ENCODE measurements at places on chromosomes 7 and 10. TPM values are rescaled to one million over a fixed set of nuclear protein-coding genes. Genes with fewer than 3 reads are reported as not detected.
A peak's percentile ranks its signal among the peaks of the same experiment; 100 is the strongest.

- H3K27ac ChIP-seq, result no peak overlapping the region
- no peak overlapping the region for H3K4me3 ChIP-seq
- DNase-seq, result no peak
- no peaks in the 10 kb centered on the region for H3K4me1 ChIP-seq
- H3K27me3 ChIP-seq, result no peaks in the 10 kb centered on the region
Observed at GRCh38 chr10:30728766-30729165, 99.2 kb upstream of the LYZL2 start.

GRCh38 chr10:49397036-49397999, 1.4 kb upstream of the DRGX start:
- peaks cover 30% of the 10 kb centered on the region for H3K4me1 ChIP-seq
- peaks cover 28% of the 10 kb centered on the region for H3K27me3 ChIP-seq
- no peaks in the 10 kb centered on the region for H3K36me3 ChIP-seq
- no peak overlapping the region for H3K4me3 ChIP-seq
- no peak overlapping the region for H3K27ac ChIP-seq

DNA sequence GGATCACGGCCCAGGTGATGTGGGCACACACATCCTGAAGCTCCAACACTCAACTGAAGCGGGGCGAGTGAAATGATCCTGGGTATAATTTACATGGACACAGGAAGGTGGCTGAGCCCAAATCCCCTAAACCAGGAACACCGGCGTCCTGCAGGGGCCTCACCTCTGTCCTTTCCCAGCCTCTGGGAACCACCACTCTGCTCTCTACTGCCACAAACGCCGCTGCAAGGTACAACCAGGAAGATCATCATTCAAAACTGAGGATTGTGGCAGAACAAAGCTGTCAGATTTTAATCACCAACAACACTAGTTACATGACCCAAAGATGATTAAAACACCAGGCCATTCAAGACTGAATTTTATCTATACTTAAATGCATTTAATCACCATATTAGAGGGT, 104.0 kb downstream of the DIP2C start:
- no peaks in the 10 kb centered on the region for H3K36me3 ChIP-seq
- H3K4me3 ChIP-seq, result no peak overlapping the region

DNA sequence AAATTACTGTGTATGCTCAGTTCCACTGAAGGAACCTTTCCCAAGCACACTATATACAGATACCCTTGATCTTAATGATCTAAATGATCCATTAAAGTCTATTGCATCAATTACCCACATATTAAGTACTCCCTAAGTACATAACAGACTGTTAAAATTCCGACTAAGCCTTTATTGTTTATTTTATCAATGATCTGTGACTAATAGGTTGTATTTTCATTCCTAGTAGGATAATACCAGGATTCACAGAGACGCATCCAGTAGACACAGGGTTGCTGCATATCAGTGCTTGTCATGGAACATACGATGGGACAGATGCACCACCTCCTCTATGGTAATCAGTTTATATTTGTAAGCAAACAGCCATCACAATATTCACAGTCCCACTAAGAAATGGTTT, 159.6 kb upstream of the SLC26A5 start:
- H3K4me3 ChIP-seq, result no peak overlapping the region
- H3K36me3 ChIP-seq, result no peaks in the 10 kb centered on the region
- no peaks in the 10 kb centered on the region for H3K4me1 ChIP-seq
- DNase-seq, result no peak

DNA sequence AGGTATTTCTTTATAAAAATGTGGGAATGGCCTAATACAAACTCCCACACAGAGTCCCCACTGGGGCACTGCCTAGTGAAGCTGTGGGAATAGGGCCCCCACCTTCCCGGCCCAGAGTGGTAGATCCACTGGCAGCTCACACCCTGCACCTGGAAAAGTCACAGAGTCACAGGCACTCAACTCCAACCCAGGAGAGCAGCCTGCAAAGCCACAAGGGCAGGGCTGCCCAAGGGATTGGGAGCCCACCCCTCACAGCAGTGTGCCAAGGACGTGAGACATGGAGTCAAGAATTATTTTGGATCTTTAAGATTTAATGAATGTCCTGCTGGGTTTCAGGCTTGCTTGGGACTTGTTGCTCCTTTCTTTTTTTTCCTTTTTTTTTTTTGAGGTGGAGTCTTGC, 5.3 kb upstream of the DNAJC12 start:
- no peak for DNase-seq
- no peak overlapping the region for H3K4me3 ChIP-seq
- H3K27ac ChIP-seq, result peak overlapping the region; percentile 55
- H3K27me3 ChIP-seq, result no peaks in the 10 kb centered on the region

- no peak overlapping the region for H3K27ac ChIP-seq
- no peak overlapping the region for H3K4me3 ChIP-seq
- H3K36me3 ChIP-seq, result no peaks in the 10 kb centered on the region
- no peaks in the 10 kb centered on the region for H3K27me3 ChIP-seq
- DNase-seq, result no peak
Observed at GRCh38 chr10:24916365-24916764, 36.0 kb downstream of the PRTFDC1 start.

DNA sequence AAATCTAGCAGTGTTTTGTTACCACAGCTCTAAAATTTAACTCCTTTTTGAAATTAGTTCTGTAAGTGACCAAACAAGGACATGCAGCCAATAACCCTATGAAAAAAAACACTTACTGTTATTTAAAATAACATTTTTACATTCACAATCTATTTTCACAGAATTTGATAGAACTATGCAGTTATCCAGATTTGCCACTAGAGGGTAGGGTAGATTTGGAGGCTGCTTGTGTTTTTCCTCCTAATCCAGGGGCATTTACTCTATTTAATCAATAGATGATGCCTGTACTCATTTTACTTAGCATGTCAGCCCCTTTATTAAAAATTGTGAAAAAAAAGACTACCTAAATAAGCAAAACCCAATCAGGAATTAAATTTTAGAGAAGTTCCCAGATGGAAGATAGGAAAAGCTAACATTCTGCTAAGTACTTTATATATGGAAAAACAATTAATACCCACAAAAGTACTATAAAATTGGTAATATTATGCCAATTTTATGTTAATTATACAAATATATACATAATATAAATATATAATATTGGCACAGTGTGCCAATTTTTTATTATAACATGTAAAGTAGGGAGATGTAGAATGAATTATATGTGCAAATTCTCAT, 18.1 kb upstream of the LIPK start:
- no peak overlapping the region for H3K4me3 ChIP-seq
- no peak for DNase-seq
- no peak overlapping the region for H3K27ac ChIP-seq
- H3K27me3 ChIP-seq, result no peaks in the 10 kb centered on the region

DNA sequence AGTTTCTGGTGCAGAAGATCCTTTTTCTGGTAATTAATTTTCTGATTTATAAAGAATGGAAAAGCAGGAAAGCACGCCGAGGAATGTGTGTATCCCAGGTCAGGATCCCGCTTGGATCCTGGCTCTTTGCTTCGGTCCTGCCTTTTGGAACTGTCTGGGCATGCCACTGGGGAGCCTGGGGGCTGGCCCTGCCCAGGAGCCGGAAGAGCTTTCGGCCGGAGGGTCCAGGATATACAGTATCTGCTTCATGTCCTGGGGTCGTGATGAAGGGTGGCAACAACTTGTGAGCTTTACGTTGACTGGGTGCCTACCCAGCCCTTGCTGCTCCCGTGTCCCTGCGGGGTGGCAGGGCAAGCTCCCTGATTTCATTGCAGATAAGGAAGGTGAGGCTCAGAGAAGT, 2.4 kb downstream of the SH2D4B start:
- no peaks in the 10 kb centered on the region for H3K36me3 ChIP-seq
- H3K4me3 ChIP-seq, result no peak overlapping the region
- no peaks in the 10 kb centered on the region for H3K27me3 ChIP-seq
- no peak for DNase-seq
- H3K27ac ChIP-seq, result no peak overlapping the region
- peaks cover 10% of the 10 kb centered on the region for H3K4me1 ChIP-seq

DNA sequence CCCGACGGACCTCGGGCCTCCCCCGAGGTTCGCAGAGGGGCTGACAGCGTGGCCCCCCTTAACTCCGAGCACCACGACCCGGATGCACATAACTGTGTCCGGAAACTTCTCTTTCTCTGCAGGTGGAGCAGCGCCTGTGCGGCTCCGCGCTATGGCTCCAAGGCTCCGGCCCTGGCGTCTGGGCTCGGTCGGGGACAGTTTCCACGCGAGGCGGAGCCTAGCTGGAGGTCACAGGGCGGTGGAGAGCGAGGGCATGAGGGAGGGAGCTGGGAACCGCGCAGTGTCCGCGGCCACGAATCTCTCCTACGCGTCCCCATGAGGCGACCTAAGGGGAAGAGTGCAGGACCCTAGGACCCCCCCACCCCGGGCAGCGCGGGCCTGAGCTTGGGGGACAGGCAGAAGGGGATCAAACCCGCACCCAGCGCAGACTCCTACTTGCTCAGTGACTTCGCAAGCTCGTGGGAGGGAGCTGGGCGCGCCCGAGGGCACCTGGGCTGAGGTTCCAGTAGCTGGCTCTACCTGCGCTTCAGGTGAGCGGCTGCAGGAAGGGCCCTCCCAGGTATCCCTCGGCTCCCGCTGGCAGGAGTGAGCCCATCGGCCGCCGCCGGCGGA, 8.6 kb upstream of the MNX1 start:
- peak; percentile 37 for DNase-seq
- peak overlapping the region; percentile 17 for H3K27ac ChIP-seq
- H3K4me3 ChIP-seq, result no peak overlapping the region
- H3K4me1 ChIP-seq, result peaks cover 27% of the 10 kb centered on the region
- no peaks in the 10 kb centered on the region for H3K36me3 ChIP-seq

Gene H2BK1
- not detected for total RNA-seq

Gene TMEM270
- not detected for total RNA-seq

Gene FEZF1
- not detected for total RNA-seq

Gene CPA2
- 4,381 TPM for total RNA-seq

Gene CHN2
- 58.6 TPM for total RNA-seq

Gene LRRC18
- total RNA-seq, result not detected

Gene OR2A7
- 14.5 TPM for total RNA-seq
